A549 treated with GW870086 at 1 μM for 4 hours (cell line): ENCODE measurements at places on chromosomes 2 and 18. TPM values are rescaled to one million over a fixed set of nuclear protein-coding genes. Genes with fewer than 3 reads are reported as not detected.

The DGUOK gene
- total RNA-seq, result 153 to 176 TPM (median 165 TPM) in 5 replicates

The ZNG1B gene
- total RNA-seq, result 39.5 to 46.5 TPM (median 41.1 TPM) in 5 replicates

The CFC1B gene
- not detected in 5 replicates for total RNA-seq

The RBKS gene
- 5.9 to 8.9 TPM (median 8.1 TPM) in 5 replicates for total RNA-seq
